Right lobe of liver (tissue), 6 donors: ENCODE measurements at places on chromosomes 13 and 19.

DNA sequence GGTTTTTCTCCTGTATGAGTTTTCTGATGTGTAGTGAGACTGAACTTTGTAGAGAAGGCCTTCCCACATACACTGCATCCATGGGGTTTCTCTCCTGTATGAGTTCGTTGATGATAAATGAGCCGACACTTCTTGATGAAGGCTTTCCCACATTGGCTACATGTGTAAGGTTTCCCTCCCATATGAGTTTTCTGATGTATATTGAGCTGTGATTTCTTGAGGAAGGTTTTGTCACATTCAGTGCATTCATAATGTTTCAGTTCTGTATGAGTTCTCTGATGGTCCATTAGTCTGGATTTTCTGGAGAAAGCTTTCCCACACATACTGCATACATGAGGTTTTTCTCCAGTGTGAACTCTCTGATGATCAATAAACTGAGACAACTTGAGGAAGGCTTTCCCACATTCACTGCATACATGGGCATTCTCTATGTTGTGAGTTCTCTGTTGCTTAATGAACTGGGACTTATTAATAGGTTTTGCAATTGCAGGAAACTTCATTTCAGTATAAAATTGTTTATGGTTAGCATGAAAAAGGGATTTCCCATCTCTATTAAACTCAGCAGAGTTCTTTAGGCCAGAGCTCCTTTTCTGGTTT, 7.5 kb upstream of the ZNF350 start:
- no peak for DNase-seq

DNA sequence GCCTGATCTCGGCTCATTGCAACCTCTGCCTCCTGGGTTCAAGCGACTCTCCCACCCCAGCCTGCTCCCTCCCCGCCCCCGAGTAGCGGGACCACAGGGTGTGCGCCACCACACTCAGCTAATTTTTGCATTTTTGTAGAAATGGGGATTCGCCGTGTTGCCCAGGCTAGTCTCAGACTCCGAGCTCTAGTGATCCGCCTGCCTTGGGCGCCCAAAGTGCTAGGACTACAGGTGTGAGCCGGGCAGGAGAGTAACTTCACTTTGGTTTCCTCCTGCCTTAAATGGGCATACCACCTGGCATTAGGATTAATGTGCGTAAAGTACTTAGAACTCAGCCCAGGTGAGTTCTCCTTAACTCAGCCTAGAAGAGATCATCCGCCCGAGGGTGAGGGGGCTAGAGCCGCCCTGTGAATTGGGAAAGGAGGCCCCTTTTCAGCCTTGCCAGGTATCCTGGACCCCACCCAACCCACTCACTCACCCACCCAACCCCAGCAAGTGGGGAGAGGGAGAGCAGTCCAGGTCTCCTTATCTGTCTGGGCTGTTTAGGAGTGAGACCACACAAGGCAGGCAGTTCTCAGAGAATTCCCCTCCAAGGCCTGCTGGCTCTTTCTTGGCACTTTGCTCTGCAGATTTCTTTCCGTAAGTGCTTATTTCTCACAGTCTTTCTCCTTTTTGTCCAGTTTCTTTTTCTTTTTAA, 1.2 kb upstream of the ZFP36 start:
- DNase-seq = no peak

GRCh38 chr19:7795555-7796161, 32.6 kb downstream of the CLEC4M start:
- DNase-seq = no peak

DNA sequence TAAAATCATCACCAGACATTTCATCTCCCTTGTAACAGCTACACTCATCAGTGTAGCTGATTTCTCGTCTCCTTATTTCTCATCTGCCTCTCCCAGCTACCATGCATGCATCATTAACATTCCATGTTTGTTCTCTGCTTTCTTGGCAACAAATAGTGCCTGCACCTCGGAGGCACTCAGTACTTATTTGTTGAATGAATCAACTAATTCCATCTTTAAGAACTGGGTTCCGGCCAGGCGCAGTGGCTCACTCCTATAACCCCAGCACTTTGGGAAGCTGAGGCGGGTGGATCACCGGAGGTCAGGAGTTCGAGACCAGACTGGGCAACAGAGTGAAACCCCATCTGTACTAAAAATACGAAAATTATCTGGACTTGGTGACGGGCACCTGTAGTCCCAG, 63.9 kb upstream of the GTF3A start:
- no peak for DNase-seq
